ENCODE measurements at places on chromosomes 1 and 21.

DNA sequence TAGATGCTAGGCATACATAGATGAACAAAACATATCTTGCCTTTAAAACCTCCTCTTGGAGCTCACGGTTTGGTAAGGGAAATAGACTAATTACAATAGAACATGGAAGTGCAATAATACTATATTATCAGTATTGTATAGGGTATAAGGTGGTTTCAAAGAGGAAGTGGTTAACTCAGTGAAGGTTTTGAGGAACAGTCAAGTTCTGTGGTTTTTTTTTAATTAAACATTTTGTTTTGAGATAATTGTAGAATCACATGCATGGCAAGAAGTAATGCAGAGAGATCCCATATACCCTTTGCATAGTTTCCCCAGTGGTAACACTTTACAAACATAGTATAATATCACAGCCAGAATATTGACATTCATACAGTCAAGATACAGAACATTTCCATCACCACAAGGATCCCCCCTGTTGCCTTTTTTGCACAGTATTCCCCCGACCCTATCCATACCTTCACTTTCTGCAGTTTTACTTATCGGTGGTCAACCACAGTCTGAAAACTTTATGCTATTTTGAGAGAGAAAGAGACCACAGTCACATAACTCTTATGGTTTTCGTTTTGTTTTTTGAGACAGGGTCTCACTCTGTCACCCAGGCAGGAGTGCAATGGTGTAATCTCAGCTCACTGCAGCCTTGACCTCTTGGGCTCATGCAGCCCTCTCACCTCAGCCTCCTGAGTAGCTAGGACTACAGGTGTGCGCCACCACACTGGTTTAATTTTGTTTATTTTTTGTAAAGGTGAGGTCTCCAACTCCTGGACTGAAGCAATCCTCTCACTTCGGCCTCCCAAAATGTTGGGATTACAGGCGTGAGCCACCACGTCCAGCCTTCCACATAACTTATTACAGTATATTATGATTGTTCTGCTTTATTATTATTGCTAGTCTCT lies 60.5 kb upstream of the KIAA1614 start:
- DNase-seq = no peak

- peak; percentile 54 for DNase-seq
These were observed 701 bp downstream of the CEP170 start for GRCh38 chr1:243254233-243254926.

DNA sequence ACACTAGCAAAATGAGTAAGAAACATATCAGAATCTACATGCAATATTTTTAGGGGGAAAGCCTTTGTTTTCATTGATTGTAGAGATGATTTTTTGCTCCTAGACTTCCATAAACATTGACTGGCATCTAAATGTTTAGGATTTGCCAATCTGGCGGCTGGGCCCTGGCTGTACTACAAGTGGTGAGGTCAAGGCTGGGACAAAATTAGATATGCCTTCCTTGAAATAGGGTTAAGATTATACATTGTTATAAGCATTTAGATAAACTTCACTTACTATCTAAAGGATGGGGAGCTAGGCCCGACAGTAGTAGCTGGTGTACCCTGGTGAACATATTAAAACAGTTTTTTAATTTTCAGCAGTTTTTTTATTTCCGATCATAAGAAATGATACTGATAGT lies 5.2 kb downstream of the NFIA start:
- no peak for DNase-seq

GRCh38 chr1:45348966-45349677 lies 8.9 kb upstream of the MUTYH start:
- no peak for DNase-seq

DNA sequence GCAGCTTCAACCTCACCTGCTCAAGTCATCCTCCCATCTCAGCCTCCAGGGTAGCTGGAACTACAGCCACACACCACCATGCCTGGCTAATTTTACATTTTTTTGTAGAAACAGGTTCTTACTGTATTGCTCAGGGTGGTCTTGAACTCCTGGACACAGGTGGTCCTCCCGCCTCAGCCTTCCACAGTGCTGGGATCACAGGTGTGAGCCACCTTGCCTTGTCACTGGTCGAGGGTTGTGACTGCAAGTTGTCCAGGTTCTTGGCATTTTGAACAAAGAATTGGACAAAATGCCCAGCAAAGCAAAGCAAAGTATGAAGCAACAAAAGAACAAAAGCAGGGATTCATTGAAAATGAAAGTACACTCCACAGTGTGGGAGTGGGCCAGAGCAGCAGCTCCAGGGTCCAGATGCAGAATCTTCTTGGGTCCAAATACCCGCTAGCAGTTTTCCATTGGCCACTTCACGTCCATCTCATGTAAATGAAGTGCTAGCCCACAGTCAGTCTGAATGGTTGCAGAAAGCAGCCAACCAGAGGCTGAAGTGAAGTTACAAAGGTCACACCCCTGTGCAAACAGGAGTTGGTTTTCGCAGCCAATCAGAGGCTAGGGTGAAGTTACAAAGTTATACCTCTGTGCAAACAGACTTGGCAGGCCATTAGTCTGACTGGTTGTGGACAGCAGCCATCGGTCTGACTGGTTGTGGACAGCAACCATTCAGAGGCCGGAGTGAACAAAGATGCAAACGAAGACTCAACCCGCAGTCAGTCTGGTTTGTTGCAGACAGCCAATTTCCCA lies 109.5 kb upstream of the KIF26B start:
- DNase-seq = peak; percentile 67

- DNase-seq = no peak
These were observed 10.1 kb downstream of the AGMAT start for GRCh38 chr1:15574741-15575140.

DNA sequence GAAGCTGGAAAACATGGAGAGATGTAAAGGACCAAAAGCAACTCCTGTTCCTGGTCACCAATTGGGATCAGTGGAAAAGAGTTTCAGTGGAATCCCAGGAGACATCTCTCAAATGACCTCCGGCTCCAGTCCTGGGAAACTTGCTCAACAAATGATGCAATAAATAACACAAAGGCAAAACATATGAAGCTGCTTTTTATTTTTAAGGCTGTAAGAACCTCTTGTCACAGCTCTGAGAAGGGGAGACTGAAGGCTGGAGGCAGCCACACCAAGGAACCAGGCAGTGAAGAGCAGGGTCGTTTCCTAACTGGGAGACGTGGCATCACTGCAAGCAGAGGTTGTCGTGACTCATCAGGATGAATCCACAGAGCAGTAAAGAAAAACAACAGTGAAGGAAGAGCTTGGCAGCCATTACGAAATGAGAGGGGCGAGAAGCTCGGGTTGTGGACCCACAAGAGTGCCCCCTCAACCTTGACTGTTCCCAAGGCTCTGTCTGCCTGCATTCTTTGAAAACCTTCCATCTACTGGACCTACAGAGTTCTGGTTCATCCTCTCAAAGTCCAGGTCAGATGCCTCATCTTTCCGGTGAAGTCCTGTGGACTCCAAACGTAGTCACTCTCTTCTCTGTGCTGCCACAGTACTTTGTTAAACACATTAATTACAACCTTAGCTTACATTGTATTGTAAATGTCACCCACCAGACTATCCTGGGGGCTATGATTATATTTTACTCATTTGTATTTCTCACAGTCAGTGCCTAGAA lies 32.1 kb downstream of the JAK1 start:
- DNase-seq = no peak

GRCh38 chr1:84973498-84974334 lies 23.2 kb downstream of the MCOLN2 start:
- DNase-seq = no peak

GRCh38 chr1:68340951-68341350 lies 108.6 kb upstream of the WLS start:
- DNase-seq = no peak

DNA sequence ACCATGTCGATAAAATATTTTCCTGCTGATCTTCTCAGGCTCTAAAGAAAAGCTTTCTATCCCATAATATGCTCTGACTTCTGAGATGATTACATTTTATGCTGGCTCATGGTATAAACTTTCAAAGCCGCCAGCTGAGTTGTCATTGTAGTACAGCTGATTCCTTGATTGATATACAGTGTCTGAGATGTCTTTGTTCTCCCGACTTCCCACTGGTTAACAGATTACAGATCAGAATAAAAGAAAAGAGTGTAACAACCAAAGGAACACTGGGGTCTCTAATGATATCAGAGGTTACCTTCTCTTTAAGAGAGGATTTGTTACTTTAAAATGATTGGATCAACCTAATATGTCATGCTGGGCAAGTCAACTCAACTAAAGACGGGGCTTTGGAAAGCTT lies 485.4 kb upstream of the LRRC7 start:
- no peak for DNase-seq

- DNase-seq = no peak
These were observed 226.6 kb upstream of the TMEM51 start for GRCh38 chr1:14926818-14927575.

DNA sequence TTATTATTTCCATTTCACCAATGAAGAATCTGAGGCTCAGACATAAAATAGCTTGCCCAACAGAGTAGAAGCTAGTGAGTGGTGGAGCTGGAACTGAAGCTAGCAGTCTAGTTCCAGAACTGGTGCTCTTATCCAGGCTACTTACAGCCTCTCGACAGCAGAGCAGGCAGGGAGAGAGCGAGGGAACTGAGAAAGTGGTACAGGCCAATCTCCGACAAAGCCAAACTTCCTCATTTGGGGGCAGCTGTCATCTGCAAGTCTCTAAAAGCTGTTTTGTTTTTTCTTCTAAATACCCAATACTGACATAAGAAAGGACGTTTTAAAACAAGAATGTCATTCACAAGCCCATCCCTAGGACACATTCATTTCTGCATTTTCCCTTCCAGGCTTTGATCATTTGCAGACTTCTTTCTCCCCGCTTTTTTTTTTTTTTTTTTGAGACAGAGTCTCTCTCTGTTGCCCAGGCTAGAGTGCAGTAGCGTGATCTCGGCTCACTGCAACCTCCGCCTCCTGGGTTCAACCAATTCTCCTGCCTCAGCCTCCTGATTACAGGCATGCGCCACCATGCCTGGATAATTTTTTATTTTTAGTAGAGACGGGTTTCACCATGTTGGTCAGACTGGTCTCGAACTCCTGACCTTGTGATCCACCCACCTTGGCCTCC lies 20.0 kb downstream of the YIPF1 start:
- DNase-seq = peak; percentile 18

- DNase-seq = no peak
These were observed 77.6 kb downstream of the CLIC4 start for GRCh38 chr1:24822887-24823286.

DNA sequence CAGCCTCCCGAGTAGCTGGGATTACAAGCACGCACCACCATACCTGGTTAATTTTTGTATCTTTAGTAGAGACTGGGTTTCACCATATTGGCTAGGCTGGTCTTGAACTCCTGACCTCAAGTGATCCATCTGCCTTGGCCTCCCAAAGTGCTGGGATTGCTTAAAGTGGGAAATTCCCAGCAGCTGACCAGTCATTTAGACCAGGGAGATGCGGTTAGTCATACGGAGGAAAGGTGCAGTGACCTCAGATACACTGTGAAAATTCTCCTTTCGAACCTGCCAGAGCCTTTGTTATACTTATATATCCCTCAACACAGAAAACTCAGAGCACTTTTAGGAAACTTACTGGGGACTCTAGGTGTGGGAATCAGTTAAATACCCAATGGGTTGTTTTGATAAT lies 39.6 kb downstream of the MAP10 start:
- no peak for DNase-seq

DNA sequence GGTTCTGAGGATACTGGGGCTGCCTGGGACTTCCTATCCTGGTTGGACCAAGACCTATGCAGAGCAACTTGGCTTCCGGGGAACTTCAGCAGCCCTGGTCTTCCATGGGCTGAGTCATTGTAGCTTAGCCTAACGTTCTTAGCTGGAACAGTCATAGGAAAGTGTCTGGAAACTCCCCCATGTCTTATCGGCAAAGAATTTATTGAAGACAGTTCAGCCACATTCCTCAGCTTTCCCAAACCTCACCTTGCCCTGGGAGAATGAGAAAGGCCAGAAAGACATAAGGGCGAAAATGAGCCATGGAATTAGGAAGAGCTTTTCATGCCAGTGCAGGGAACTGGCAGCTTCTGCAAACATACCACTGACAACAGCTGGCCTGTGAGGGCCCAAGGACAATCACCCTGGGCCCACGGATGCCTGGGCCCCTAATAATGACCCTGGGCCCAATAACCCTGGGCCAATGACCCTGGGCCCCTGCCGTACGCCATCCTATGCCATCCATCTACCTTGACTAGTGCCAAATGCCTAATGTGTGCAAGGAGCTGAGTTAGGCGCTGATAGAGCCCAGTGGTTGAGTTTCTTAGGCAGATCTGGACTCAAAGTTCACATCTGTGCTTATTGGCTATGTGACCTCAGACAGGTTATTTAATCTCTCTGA lies 114.4 kb upstream of the GADD45A start:
- DNase-seq = no peak

- no peak for DNase-seq
These were observed 24.1 kb downstream of the EIF4G3 start for GRCh38 chr1:21152423-21153100.

GRCh38 chr1:168972887-168973286 lies 133.6 kb upstream of the ATP1B1 start:
- no peak for DNase-seq
